ENCODE measurements at places on chromosomes 6 and 20.

DNA sequence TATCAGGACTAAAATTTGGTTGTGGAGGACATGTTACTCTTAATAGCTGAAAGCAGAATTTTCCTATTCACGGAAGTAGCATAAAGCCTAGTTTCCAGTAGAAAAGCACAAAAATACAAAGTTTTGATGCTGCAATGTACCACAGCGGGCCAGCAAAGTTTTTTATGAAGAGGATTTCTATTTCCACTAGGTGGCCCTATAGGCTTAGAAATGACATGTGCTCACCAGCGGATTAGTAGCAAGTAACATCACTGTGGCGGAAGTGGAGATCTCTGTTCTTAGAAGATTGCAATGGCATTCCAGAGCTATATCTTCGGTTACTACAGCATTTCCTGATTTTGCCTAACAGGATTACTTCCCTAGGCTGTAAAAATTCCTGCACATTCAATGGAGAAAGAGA, 1219.0 kb upstream of the EYS start:
- DNase-seq: no peak

- DNase-seq: no peak
Observed at GRCh38 chr6:49001856-49002541, 461.1 kb downstream of the MMUT start.

- DNase-seq: no peak
Observed at GRCh38 chr20:1757072-1757471, 99.5 kb upstream of the SIRPG start.

GRCh38 chr6:28251661-28252008, 434 bp downstream of the ZKSCAN4 start:
- no peak for DNase-seq

DNA sequence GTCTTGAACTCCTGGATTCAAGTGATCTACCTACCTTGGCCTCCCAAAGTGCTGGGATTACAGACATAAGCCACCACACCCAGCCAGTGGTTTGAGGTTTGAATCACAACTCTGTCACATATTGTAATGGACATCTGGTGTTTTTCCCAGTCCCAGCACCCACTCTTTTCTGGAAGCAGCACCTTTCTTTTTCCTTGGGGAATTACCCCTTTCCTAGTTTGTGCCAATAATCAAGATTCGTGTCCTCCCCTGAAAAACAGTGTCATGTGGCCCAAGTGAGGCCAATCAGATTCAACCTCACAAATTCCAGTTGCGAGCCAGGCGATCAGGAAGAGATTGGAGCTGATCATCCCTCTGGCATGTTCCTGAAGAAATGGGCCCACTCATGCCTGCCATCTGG, 71.7 kb upstream of the SGK1 start:
- DNase-seq: no peak

DNA sequence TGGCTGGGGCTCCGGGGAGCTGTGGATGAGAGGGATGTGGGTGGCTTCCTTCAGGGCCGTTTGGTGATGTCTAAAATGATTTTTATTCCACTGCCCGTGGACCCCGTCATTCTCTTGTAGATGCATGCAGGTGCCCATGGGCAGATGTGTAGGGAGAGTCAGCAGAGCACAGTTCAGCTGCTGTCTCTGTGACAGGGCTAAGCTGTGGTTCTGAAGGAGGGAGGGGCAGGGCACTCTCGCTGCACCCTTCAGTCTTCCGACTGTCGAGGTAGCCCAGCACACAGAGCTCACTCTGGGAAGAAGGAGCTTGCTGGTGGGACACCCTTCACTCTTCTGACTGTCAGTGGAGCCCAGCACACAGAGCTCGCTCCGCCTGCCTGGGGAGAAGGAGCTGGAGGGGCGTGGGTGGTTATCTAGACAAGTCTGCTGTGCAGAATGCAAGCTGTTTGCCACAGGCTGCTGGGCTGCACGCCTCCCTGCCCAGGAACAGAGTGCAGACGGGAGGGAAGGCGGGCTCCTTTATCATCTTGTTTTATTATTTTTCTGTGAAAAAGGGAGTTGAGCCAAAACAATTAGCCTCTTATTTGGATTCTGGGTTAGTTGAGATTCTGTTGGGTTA, 28.4 kb upstream of the ADRM1 start:
- no peak for DNase-seq

DNA sequence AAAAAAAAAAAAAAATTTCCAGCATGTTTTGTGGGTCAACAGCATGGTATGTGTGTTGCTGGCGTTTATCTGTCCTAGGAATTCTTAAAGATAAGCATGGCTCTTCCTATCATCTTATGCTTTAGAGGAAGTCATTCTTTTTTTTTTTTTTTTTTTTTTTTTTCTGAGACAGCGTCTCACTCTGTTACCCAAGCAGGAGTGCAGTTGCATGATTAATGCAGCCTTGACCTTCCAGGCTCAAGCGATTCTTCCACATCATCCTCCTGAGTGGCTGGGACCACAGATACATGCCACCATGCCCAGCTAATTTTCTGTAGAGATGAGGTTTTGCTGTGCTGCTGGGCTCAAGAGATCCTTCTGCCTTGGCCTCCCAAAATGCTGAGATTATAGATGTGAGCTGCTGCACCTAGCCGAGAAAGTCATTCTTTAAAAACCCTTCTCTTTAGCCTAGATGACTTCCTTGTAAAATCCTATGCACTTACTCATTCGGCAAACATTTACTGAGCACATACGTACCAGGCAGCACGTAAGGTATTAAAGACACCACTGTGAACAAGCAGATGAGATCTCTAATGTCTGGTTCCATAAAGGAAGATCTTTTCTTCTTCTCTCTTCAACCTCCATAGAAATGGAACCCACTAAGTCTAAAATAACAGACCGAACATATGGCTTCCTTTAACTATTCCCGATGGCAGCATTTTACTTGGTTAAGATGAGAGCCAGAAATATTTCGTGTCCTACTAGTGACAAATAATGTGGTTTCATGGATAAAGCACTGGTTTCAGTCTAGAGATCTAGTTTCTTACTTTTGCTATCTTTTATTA, 122.4 kb downstream of the RIN2 start:
- no peak for DNase-seq

GRCh38 chr6:6943421-6943820, 164.3 kb upstream of the RREB1 start:
- DNase-seq: no peak

- DNase-seq: no peak
Observed at GRCh38 chr6:3987053-3987452, 91.9 kb downstream of the FAM217A start.

DNA sequence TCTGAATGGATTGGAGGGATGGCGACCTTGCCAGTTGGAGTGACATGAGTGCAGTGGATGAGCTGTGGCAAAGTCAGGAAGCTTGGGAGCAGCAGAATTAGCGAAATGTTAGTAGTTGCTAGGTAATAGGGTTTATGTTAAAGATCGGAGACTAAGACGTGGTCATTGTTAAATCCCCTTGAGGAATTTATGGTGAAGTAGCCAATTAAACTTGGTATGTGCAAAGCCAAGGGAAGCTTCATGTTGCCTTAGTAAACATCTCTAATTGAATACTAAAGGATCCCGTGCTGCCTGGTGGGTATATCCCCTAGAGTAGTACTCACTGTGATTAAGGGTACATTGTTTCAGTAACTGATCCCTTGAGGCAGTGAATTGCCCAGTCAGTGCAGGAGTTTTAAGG, 106.0 kb downstream of the PRIM2 start:
- DNase-seq: no peak

DNA sequence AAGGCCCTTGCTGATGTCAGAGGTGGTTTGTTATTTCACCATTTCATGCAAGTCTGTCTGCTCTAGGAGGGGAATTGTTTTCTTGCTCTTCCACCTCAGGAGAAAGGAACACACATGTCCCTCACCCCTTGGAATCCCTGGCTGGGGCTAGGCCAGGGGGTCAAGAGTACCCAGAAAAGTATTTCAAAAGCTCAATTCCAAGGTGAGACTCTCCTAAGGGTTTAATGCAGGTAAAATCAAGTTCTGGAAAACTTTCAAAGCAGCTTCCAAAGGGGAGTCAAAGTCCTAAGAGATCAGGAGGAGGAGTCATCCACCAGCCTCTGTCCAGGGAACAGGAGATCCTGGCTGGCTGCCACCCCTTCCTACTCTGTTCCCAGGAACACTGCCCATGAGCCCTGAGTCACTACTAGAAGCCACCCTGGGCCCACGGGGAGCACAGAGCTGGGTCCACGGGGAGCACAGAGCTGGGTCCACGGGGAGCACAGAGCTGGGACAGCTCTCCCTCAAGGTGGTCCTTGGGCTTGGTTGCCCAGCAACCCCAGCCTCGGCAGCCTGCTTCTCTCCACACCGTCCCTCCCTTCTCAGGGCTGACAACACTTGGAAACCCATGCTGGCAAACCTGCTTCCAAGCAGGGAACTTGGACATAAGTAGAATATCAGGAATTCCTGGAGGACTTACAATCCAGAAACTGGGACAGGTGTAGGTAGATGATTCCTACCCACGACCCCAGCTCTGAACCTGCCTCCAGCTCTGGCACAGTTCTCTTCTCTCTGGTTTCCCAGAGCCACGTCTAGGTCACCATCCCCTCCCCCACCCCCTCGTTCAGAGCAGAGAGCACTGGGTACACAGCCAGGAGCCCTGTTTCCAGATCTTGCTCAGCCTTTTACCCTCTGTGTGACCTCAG, 35.3 kb upstream of the CDKN1A start:
- no peak for DNase-seq

- DNase-seq: no peak
Observed at GRCh38 chr20:64220420-64220819, 35.1 kb upstream of the PCMTD2 start.

DNA sequence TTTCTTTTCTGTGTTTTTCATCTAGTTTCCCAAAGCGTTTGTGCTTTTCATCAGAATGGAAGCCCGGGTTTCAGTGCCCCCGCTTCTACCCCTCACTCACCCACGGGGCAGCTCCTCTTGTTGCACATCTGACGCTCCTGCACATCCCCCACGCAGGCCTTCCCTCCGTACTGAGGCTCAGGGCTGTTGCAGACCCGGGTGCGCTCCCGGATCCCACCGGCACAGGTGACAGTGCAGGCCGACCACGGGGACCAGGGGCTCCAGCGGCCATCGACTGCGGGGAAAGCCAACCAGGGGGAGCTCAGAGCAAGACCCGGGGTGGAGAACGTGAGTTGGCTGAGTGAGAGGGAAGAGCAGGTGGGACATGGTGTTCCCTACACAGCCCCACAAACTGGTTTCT, 19.0 kb downstream of the THBS2 start:
- DNase-seq: no peak

GRCh38 chr6:28139860-28140543, 1.7 kb upstream of the ZKSCAN8 start:
- no peak for DNase-seq

All from effector CD4-positive, alpha-beta T cell (primary cell).